ENCODE measurements at places on chromosomes 3 and 15.

DNA sequence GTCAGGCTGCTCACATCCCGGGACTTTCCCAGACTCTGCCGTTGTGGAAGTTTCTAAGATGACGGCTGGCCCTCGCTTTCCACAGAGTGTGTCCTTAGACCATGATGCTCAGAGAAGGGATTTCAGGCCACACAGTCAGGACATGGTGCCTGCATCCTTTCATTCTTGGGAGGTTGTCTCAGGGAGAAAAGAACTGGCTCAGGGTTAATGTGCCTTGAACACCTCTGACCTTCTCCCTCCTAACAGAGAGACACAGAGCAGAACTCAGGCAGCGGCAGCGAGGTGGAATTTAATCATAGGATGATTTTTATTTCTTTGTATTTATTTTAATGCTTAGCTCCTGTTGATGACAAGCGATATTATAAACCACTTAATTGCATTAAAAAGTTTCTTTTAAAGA is 96.9 kb upstream of the ATP2B2 start:
- no peak for DNase-seq

GRCh38 chr3:27081992-27082607 is 287.1 kb downstream of the NEK10 start:
- DNase-seq = no peak

- no peak for DNase-seq
Observed at GRCh38 chr3:136186344-136186743, 9.8 kb downstream of the MSL2 start.

- no peak for DNase-seq
Observed at GRCh38 chr15:101171954-101172353, 79.9 kb downstream of the CHSY1 start.

GRCh38 chr3:99638167-99638948 is at the start of gene COL8A1:
TSS of gene COL8A1 (plus strand) at chr3:99638594. CDS start at chr3:99790683, 152,089 bp downstream.
- no peak for DNase-seq

GRCh38 chr3:171228240-171228639 is 201.7 kb upstream of the SLC2A2 start:
- DNase-seq = no peak

DNA sequence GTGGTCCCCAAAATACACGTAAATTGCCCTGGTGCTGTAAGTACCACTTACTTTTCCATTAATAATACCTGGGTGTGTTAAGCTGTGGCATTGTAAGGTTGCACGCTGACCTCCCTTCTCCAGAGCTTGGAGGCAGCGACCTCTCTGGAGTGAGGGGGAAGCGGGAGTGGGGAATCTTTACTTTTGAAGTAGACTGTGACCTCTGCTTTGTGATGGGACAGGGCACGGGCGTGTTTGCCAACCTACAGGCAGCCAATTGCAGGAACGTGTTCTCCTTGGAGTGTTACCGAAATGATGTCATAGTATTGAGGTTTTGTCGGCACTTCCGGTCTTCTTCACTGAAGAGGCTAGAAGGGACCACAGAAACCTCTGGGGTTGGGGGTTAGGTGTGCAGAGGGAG is 227.3 kb upstream of the C2CD4B start:
- no peak for DNase-seq

DNA sequence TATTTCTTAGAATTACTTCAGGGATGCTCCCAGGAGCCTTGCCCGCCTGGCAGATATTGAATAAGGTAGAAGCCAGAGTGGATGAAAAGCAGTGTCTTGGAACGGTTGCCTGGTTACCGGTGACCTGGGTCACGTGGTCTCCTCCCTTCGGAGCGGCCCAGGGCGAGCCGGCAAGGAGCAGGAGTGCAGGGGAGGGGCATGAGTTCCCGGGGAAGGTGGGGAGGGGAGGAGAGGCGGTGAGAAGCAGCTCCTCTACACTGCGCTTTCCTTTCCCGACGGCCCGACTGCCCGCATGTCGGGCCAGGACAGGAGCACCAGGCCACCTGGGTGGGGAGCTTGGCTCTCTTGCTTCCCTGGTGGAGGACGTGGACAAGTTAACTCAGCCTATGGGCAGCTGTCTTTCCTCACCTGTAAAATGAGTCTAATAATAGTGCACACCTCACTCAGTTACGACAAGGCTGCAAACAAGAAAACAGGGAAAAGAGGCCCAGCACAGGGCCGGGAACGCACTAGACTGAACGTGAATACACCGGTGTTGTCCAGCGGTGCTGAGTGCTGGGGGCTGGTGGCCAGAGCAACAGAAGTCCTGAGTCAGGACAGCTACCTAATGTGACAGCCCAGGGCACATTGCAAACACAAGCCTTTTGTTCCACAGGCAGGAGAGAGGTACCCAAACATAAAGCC is 198.3 kb downstream of the ADAMTS9 start:
- no peak for DNase-seq

- DNase-seq = no peak
Observed at GRCh38 chr15:45037936-45038335, 14.9 kb downstream of the SORD start.

DNA sequence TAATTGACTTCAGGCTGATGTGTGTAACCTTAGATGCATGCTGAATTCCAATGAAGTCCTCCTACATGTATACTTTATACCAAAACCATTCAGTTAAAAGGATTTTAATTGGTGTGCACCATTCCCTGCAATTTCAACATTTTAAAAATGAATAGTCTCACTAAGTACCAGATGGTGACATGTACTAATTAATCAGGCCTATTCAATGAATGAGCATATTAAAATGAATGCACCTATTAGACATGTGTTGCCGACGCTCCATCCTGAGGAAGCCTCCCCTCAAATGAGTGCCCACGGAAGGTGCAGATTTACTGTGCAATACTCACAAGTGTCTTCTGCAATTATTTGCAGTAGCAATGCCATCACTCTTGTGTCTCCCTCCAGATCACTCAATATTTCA is 124.7 kb upstream of the TSPAN3 start:
- DNase-seq = no peak

DNA sequence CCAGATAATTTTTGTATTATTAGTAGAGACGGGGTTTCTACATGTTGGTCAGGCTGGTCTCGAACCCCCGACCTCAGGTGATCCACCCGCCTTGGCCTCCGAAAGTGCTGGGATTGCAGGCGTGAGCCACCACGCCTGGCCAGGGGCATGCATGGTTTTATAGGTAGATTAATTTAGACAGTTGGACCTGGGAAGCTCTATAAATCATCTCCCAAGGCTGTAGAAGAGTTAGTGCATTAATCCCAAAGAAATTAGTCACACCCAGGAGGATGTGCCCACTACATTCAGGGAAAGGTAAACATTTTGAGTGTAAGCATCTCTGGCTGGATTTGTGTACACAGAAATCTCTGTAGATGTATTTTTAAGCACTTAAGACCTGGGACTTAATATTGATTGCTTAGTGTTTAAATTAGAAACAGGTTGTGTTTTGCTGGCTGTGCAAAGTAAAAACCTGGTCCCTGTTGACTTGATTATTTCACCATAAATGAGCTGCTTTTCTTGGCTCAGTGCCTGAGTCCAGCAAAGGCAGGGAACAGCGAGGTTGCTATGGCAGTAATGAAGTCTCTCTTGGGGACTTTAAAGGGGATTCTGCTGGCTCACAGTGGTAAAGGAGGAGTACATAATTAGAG is 19.2 kb downstream of the EXOSC7 start:
- no peak for DNase-seq

GRCh38 chr3:45499529-45499928 is 95.0 kb upstream of the LIMD1 start:
- DNase-seq = no peak

- DNase-seq = no peak
Observed at GRCh38 chr3:193396451-193397244, 18.1 kb upstream of the ATP13A5 start.

- DNase-seq = no peak
Observed at GRCh38 chr15:100764778-100765466, 114.7 kb upstream of the ALDH1A3 start.

DNA sequence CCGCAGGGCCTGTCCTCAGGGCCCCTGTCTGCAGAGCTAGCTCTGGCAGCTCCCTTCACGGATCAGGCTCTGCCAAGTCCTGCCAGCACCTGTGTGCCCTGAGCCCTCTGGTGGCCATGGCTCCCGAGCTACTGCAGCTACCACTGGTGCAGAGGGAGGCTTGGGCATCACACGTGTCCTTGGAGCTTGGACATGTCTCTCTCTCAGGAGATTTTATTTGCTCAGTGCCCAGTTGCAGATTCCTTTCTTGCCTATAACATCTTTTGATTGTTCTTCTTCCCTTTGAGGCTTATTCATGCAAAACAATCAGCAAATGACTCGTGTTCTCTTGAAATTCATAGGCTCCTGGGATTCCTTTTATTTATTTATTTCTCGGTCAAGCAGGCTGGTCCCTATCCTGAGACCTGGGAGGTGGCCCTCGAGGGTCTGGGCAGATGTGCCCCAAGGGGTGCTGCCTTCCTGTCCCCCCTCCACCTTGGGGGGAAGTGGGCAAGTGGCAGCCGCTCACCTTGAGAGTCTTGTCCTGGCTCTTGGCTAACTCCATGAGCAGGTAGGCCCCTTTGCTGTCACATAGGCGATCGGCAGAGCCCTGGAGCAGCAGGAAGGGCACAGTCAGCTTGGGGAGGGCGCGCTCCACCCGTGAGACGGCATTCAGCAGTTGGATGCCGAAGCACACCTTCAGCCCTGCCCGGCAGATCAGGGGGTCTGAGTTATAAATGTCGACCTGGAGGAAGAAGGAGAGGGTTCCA is 21.9 kb downstream of the ABTB1 start:
- no peak for DNase-seq

DNA sequence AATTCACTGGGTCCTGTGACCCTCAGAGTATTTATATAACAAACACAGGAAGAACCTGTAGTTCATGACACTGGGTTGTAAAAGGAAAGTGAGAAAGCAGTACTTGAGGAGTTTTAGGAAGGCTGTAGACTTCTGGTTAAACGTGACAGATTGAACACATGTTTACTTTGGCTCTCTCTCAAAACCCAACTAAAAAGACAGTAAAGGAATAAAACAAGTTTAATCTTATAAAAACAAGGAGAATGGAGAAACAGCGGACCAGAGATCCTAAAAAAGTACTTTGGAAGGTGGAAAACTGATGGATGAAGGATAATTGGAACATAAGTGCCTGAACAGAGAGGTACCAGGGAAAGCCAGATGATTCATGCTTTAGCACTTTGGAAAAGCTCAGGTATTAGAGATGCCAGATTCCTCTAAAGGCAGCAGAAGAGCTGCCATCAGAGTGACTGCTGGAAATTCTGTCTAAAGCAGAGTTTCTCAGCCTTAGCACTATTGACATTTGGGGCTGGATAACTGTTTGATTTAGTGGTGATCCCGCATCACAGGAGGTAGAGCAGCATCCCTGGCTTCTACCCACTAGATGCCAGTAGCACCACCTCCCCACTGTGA is 182.9 kb upstream of the RORA start:
- DNase-seq = no peak

- DNase-seq = no peak
Observed at GRCh38 chr15:91844928-91845327, 8.6 kb upstream of the SLCO3A1 start.

DNA sequence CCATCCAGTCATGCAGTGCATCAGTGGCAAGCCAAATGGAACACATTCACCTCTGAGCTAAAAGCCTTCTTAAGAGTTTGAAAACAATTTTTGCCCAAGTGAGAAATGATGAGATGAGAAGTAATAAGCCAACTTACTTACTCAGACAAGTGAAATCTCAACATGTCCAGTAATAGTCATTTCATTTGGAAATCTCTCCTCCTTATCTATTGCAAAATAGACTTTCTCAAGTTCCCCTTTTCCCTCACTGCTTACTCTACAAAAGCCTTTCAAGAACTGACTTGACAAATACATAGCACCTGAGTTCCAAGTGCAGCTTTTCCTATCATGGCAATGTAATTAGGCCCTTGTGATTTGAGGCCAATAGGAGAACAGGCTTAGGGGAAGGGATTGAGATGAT is 282.3 kb downstream of the SLC9A9 start:
- no peak for DNase-seq

- no peak for DNase-seq
Observed at GRCh38 chr15:97141360-97141759, 810.9 kb downstream of the NR2F2 start.

- no peak for DNase-seq
Observed at GRCh38 chr15:62483814-62484213, 318.7 kb upstream of the C2CD4B start.

DNA sequence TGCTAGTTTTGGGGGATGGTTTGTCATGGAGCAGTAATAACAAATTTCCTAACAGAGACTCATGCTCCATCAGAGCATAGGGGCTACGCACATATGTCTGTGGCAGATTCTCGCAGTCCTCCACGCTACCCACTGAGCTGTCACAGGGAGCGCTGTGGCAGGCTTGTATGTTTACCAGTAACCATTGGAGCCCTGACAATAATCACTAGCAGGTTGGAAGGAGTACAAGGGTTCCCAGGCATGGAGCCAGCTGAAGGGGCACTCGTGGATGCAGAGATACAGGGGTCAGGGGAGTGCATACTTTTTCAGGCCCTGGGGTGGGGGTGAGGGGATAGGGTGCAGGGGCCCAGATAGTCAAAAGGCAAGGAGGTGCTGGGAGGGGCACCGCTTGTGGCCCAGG is 7.9 kb upstream of the GP9 start:
- DNase-seq = no peak

DNA sequence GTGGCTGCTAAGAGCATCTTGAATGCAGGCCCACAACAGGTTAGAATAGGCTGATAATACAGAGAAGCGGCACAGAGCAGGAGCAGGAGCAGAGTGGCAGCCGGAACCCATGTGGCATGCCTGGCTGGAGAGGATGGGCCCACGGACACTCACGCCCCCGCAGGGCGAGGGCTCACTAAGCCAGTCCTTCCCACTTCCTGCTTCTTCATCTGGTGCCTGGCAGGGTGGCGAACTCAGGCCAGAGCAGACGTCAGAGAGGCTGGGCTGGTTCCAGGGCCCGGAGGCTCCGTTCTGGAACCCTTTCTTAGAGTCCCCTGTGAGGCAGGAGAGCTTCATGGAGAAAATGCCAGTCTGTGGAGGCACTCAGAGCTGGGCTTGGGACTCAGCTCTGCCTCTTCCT is 195.1 kb downstream of the NTRK3 start:
- no peak for DNase-seq

GRCh38 chr3:69541711-69542088 is 155.8 kb upstream of the FRMD4B start:
- DNase-seq = no peak

GRCh38 chr3:139970526-139970925 is 35.5 kb downstream of the CLSTN2 start:
- DNase-seq = no peak

- DNase-seq = no peak
Observed at GRCh38 chr3:110808630-110809029, 263.0 kb upstream of the NECTIN3 start.

DNA sequence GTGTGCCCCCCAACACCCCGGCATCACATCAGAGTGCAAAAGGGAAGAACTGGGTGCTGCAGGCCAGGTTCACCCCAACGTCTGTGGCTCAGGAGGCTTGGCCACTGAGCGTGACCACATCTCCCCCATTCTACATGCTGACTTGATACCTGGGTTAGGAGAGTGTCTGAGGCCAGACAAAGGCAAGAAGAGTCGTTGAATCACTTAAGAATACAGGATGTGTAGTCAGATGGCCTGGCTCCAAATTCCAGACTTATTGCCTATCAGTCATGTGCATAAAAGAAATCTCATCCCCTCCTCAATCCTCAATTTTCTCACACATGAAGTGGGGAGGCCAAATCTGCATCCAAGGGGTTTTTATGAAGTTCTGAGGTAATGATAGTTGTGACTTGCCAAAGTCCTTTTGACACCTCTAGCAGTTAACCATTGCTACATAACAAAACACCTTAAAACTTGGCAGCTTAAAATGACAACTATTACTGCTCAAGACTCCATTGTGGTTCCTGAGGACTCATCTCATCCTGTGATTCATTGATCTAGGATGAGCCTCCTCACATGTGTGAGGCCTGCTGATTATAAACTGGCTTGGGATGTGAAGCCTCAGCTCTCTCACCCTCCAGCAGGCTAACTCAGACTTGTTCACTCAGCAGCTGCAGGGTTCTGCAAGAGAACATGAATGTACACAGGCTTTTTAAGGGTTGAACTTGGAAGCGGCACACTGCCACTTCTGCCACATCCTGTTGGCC is 138.8 kb upstream of the TLE3 start:
- no peak for DNase-seq
